ENCODE measurements at places on chromosomes 7 and 10. TPM values are rescaled to one million over a fixed set of nuclear protein-coding genes. Genes with fewer than 3 reads are reported as not detected.

DNA sequence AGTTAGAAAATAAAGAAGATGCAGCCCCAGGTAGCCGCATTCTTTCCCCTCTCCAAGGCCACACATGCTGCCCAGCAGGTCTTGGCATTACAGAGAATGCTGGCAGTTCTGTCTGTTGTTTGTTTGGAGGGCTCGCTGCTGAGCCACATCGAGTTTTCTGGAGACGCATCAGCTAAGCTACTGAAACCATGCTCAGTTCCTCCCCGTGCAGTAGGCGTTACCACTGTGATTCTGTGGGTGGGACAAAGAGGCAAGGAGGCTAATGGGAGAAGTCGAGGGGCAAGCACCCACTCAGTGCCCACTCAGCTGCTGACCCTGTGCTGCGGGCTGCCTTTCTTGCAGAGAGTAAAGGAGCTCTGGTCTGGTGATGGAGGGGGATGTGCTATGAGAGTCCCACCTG lies 15.5 kb upstream of the GTPBP4 start:
- no peak for DNase-seq

GOLGA7B gene
- 1.1 TPM for total RNA-seq

GRCh38 chr10:32005050-32005449 lies 51.2 kb downstream of the KIF5B start:
- DNase-seq, result peak; percentile 35

CYREN gene
- total RNA-seq, result 70.5 TPM

DNA sequence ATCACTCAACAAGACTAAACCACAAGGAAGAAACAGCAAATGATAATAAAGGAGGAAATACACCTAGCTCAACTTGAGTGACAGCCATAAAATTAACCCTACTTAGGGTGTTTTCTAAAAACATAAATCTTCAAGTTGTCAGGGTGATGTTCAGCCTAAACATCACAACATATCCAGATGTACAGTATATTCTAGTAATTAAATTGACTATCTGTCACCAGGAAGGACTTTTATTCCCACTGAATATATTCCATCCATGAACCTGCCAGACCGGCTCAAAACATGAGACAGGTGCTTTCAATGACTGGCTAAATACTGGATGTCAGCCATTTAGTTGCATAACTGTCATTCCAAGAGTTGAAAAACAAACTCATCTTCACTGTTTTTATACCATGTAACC lies 298.1 kb upstream of the NEBL start:
- DNase-seq, result peak; percentile 54

DNA sequence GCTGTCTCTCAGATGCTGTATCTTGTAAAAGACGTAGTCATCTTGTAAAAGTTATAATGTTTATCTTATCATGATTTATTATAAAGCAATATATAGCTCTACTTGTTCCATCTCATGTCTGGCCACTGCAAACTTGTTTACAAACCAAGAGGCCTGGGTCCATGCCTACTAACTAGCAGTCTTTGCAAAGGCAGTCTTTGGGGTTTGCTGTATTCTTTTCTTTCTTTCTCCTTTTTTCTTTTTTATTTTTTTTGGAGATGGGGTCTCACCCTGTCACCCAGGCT lies 272.6 kb downstream of the GATA3 start:
- DNase-seq, result no peak

DNA sequence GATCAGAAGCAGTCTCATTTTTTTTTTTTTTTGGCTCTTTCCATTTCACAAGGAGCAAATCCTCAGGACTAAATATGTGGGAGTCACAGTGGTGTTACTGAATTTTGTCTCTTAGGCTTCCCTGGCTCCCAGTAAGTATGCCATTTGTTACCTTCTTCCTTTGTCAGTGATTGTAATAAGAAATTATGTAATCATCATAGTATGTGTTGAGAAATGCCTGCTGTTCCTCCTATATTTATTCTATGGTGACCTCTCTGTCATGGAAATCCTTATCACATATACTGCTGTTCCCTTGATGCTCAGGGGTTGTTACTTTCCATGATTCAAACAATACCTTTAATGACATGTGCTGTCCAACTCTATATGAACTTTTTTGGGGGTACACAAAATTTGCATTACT lies 4.8 kb upstream of the OR9A4 start:
- no peak for DNase-seq
